ENCODE measurements at places on chromosomes 13 and 19.
A peak's percentile ranks its signal among the peaks of the same experiment; 100 is the strongest.

- DNase-seq = no peak
Observed at GRCh38 chr19:37977992-37978391, 71.0 kb downstream of the SIPA1L3 start.

DNA sequence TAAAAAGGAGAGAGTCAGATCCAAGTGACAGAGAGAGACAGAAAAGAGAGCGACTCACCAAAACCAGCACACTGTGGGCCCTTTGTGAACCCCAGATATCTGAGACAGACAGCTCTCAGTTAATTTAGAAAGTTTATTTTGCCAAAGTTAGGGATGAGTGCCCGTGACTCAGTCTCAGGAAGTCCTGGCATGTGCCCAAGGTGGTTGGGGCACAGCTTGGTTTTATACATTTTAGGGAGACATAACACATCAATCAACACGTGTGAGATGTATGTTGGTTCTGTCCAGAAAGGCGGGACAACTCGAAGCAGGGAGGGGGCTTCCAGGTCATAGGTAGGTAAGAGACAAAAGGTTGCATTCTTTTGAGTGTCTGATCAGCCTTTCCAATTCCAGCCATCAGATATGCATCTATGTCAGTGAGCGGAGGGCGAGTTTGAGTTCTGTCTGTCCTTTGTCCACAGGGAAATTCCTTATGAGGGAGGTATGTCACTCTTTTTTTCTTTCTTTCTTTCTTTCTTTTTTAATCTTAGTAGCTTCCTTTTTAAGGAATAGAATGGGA lies 37.2 kb upstream of the ATP11A start:
- no peak for DNase-seq

GRCh38 chr13:99467764-99468163 lies 33.5 kb upstream of the TM9SF2 start:
- DNase-seq = no peak

DNA sequence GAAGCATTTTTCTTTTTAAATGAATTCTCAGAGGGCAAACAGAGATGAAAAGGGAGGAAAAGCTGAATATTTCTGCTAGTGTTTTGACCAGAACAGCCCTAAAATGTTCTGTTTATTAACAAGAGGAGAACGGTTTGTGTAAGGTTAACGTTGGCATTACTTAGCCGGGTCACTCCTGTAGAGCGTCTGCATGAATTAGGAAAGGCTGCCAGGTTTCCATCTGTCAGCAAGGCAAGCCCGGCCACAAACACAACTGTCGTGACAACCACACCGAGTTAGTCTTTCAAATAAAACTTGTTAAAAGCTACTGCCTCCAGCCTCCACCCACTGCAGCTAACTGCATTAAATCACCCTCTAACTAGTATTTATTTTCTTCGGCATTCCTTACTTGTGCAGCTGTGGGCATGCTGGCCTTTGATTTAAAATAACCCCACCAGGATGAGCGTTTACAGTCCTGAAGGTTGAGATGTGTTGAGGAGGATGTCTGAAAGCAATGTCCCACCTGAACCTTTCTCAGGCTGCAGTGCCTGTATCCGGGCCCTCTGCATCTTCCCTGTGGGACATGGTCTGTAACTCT lies 527.9 kb downstream of the FGF9 start:
- no peak for DNase-seq

GRCh38 chr13:84038001-84038400 lies 155.7 kb upstream of the SLITRK1 start:
- DNase-seq = peak; percentile 20

DNA sequence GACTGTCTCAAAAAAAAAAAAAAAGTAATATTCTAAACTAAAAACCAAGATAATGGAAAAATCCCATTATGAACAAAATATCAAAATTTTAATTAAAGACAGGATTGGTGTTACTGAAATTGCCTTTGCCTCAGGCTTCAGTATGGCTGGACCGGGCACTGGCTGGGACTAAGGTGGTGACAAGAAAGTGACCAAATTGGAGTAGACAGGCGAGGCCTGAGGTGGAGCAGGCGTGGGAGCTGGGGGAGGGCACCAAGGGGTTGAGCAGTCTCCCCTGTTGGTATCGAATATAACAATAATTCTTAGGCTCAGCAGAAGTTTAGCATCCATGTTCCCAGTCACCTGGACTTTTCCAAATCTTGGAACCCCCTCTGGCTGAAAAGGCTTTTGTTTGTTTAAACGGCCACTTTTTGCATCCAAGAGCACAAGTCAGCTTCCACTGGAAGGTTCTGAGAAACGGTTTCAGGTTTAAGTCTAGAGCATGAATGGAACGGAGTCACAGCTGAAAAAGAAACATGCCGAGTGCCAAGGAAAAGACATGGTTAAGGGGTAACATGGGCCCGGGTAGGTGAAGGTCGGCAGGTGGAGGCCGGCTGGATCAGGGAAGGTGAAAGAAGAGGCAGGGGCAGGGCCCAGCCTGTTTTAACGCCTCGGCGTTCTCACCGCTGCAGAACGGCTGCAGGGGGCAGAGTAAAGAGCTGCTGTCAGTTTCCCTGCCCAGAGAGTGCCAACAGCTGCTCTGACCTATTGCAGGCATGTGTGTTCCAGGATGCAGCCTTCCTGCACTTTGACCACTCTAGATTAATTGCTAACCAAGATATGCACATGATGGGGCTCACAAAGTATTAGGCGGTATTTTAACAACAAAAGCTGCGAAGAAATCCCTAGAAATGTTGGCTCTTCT lies 104.4 kb downstream of the TM9SF2 start:
- peak; percentile 50 for DNase-seq

DNA sequence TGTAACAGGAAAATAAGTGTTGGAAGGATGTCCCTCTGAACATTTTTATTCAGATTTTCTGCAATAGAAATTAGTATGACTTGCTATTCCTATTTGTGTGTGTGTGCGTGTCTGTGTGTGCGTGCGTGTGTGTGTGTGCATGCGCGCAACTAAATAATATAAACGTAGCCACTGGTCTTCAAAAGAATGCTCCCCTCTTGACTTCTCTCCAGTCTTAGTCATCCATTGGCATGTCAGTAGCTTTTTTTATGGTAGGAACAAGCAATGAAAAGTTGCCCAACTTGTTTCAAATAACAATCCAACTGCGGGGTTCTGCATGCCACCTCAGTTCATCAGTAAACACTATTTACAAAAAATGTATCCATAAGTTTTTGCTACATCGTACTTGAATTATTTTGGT lies 249.6 kb downstream of the GPC6 start:
- DNase-seq = no peak

- no peak for DNase-seq
Observed at GRCh38 chr13:104984296-104984818, 1551.1 kb downstream of the EFNB2 start.

DNA sequence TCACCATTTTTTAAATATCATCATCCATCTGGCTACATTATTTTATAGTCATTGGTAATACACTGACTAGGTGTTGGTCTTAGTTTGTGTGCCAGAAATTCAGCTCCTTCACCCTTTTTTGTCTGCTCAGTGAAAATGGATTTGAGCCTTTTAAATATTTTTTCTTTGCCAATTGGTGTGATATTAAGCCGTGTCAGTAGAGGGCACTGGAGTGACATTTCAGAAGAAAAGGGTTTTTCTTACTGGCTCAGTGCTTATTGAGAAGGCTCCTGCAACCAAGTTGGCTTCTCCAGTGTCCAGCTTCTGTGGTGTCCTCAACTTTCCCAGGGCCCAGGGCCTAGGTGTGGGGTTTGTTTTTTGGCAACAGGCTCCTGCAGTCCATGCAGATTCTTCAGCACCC lies 546.6 kb downstream of the DACH1 start:
- DNase-seq = no peak

- DNase-seq = no peak
Observed at GRCh38 chr19:17220207-17220758, 5.1 kb downstream of the USE1 start.

- no peak for DNase-seq
Observed at GRCh38 chr19:46032597-46033025, 8.2 kb downstream of the IGFL4 start.

DNA sequence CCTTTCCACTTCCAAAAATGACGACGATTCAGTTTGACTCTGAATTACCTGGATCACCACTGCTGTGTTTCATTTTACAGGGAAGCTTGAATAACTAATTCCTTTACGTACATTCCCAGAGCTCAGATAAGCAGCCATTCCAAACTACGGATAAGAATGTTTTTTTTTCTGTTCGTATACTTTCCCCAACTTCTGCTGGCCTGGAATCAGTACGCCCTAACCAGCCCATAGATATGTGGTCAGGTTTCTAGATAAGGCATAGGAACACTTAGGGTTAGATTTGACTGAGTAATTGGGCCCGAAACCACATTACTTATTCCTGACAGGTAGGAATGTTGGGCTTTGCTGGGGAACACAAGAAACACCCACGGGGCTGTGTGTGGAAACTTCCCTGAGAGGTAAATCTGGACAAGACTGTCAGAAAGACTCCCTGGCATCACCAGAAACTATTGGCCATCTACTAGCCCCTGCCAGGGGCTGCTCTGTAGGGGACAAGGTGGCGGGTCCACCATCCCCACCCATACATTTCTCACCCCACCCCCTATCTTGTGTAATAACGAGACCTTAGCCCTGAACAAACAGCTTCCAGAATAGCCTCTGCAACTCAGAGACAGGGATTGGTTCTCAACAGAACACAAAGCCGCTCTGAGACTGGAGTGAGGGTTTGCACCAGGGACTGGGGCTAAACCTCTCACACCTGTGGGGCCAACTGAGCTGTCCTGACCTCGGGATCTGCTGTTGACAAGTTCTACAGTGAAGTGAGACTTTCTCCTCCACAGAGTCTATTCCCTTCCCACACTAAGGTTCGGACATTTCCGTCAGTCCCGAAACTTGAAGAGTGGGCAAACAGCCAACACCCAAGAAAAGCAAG lies 15.6 kb downstream of the RHPN2 start:
- no peak for DNase-seq

DNA sequence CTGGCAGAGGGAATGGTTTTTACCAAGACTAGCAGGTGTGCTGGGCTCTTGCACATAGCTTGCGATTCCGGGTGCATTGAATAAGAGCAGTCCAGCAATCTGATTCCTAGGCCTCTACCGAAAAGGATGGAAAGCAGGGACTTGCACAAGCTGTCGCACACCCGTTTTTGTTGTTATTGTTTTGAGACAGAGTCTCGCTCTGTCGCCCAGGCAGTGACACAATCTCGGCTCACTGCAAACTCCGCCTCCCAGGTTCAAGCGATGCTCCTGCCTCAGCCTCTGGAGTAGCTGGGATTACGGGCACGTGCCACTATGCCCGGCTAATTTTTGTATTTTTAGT lies 5.5 kb downstream of the EBI3 start:
- peak; percentile 62 for DNase-seq

DNA sequence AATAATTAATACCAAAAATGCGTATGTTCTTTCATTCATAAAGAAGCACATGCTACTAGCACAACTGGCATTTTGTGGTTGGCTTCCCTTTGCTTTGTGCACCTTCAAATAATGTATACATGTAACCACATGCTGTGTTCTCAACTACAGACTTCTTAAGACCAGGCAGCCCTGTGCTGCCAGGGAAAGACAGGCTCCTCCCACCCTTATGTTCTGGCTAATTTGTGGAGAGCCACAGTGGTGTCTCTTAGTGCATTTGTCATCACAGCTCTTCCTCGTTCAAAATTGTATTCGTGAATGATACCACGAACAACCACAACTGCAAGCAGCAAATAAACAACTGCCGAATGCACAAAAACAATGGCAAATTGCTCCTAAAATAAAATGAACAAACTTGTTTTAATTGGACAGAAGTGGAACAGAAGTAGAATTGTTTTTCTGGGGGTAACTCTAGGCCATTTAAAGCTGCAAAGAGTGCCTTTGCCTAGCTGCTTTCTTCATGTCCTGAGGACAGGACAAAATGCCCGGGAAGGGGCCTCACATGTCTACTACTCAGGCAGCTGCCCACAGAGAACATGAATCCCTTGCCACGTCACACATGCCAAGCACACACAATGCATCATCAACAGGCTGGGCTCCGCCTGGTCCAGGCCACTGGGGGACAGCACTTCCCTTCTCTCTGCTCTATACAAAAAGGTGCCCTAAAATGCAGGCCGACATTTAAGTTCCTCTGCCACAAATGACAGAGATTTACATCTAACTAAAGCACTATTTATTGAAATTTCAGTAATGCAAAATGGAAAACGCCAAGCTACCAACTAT lies 21.7 kb downstream of the IRS2 start:
- DNase-seq = peak; percentile 23

DNA sequence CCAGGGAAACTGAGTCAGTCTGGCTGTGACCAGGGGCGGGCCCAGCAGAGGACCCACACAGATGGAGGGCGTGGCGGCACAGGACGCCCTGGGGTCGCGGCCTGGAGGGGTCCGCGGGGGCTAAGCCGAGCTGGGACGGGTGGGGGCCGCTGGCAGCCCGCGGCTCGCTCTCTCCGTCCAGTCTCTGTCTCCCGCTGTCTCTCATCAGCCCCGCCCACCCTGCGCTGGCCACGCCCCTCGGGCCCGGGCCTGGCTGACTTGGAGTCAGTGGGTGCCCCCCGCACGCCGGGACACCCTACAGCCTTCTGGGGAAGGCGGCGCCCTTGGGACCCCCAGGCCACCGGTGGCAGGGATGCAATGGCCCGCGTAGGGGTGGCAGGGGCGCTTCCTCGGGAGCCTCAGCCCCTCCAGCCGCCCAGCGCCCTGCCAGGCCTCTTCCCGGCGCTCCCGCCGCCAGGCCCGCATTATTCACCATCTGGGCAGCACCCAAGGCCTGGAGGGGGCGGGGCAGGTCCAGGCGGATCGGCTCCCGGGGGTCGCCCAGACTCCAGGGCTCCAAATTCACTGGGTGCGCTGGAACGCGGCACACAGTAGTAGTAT lies at the start of gene TBXA2R:
Gene TBXA2R, minus strand, starts transcription at position 186 of the 600 bp plus-strand sequence. CDS start 6,241 bp downstream, outside the sequence.
- peak; percentile 19 for DNase-seq

GRCh38 chr13:83992566-83993358 lies 110.5 kb upstream of the SLITRK1 start:
- no peak for DNase-seq

GRCh38 chr13:101217086-101217485 lies 199.2 kb downstream of the NALCN start:
- DNase-seq = no peak

- no peak for DNase-seq
Observed at GRCh38 chr19:10044390-10044789, 31.1 kb downstream of the RDH8 start.

DNA sequence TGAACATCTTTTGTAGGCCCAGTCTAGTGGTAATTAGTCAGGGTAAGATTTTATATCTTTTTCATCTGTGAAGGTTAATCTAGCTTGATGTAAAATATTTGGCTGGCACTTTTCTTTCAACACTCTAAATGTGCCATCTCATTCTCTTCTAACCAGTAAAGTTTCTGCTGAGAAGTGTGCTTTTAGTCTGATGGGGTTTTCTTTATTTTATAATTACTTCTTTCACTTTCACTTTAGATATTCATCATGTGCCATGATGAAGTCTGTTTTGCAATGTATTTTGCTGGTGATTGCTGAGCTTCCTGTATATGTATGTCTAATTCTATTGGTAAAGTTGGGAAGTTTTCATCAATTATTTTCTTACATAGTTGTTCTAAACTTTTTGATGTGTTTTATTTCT lies 31.9 kb downstream of the ZNF726 start:
- DNase-seq = no peak

- DNase-seq = no peak
Observed at GRCh38 chr19:38870612-38871011, 7.5 kb downstream of the RINL start.

All from NCI-H510A treated with DMSO at 0.1 percent for 48 hours (cell line).